ENCODE measurements at places on chromosomes 6 and 20.

DNA sequence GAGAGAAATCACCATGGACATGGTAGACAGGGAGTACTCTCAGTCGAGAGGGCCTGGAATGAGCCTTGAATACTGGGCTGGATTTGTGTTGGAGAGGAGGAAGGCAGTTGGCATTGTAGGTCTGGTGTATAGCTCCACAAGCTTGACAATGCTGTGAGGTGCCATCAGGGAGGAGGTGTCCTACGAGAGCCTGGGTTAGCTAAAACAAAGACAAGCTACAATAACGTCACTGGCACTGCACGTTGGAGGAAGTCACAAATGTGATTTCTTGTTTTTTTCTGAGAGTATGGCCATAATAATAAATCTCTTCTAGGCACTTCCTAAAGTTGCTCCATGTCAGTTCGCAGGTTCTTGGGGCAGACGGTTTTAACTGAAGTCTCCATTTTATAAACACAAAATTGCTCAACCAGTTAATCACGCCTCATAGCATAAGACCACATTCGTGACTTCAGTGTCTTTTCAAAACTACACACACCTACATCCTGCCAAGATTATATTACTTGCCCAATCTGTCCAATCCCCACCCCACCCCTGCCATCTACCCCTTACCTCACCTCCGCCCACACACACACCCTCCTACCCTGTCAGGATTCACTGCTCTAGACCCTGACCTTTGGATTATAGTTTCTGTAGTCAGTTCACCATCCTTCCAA lies 4.4 kb upstream of the HLA-DMB start:
- no peak for DNase-seq

GRCh38 chr6:2242311-2242710 lies 3.1 kb downstream of the GMDS start:
- no peak for DNase-seq

- DNase-seq = no peak
Measured at GRCh38 chr20:57977141-57977540, 251.3 kb downstream of the ANKRD60 start.

DNA sequence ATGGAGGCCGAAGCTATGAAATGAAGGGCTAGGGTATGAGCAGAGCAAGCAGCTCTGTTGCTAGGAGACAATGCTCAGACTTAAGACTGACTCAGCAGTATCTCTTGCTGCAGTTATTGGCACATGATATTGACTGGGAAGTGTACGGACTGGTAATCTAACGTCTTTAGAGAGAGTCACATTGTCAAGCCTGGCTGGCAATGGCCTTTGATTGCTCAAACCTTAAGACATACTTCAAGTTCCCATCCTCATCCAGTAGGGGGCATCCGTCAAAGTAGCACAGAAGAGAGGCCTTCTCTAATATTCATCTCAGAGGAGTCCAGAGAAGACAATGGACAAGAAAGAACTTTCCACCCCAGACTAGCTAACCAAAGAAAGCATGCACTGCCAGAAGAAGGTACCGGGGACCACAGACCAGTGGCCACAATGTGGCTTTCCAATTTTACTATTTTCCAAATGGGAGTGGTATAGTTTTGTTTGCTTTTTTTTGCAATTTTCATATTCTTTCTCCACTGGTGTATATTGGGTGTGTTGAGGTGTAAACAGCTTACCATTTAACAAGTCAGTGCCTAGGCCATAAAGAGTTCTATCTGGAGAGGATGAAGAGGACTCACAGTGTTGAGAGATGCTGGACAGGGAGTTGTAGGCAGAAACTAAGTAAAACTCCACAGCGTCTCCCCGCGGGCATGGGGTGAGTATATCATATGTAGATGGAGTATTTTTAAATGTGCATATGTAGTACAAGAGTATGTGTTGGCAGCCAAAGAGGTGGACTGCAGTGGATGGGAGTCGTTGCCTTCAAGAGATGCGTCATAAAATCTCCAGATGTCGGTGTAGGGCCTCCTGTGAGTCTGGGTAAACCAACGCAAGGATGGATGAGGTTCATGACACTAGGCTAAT lies 36.7 kb downstream of the LRFN2 start:
- no peak for DNase-seq

GRCh38 chr6:138439546-138439945 lies 35.5 kb downstream of the HEBP2 start:
- DNase-seq = no peak

DNA sequence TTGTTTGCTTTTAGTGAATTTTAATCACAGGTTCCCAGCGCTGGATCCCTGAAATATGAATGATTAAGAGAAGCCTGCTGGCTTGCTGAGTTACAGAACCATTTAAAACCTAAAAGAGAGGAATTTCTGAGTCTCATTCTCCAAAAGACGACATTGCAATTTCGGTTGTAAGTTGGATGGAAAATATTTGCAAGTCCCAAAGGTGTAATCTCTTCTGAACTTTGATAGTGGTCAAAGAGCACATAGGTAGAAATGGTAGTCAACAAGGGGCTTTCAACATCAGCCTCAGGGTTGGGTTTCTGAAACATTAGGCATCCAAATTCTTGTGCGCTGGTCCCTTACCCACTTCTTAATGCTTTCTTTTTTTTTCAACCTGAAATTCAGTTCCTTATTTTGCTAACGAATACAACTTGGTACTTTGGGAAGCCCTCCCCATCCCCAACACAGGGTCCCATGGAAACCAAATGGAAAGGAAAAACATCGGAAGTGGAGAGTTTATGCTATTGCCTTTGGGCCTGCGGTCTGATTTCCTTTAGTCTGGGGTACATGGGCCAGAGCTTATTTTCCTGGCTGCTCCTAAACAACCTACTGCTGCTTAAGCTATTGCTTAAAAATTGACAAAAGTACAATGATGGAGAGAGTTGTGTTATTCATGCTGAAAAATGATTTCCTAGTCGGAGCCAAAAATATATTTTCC lies 117.0 kb upstream of the KCNK16 start:
- DNase-seq = no peak

DNA sequence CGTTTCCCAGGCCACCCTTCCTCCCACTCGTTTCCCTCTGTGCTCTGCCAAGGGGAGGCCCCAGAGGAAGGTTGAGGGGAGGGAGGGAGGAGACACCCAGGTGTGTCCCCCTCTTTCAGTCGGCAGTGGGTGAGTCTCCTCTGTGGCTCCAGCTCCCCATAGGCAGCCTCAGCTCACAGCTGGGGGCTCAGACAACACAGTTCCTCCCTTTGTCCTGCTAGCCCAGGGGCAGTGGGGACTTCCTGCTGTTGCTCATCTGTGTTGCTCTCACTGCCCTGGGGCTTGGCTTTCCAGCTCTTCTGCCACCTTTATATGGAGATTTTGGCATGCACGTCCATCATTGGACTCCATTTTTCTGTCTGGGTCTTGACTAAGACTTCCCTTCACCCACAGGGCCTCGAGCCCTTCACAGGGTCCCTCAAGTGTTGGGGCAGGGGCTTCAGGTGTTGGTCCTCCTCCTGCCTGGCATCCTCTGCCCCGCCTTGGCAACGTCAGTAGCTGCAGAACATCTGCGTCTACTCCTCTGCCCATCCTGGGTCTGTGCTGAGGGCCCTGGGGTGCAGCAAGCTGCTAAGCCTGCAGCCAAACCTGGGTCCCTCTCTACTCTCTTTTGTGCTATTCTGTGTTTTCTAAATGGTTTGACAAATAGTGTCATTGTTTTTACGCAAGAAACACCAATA lies 190.6 kb upstream of the PMEPA1 start:
- no peak for DNase-seq
